ENCODE measurements at places on chromosomes 11 and 22.

GRCh38 chr22:21025266-21025665, 7.1 kb downstream of the SLC7A4 start:
- DNase-seq, result no peak

DNA sequence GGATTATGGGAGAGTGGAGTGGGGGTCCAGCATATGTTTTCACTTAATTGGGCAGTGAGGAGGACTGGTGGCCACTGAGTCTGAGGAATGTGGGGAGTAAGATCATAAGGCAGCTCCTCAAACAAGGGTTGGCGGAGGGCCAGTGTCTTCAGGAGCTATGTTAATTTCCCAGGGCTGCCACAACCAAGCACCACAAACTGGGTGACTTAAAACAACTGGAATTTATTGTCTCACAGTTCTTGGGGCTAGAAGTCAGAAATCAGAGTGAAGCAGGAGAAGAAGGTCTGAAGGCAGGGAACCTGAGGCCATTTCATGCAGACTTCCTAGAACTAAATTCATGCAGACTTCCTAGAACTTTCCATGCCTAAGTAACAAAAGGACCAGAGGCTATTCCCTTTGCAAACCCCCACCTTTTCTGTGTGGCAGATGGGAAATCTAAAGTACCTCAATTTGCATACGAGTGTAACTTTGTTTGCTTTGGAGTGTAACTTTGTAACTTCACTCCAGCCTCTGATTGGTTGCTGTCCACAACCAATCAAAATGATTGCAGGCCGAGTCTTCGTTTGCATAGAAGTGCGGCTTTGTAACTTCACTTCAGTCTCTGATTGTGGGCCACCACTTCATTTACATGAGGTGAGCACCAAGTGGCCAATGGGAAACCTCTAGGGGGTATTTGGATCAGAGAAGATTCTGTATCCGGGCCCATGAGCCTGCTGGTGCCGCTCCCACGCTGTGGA, 50.5 kb upstream of the ZBED5 start:
- no peak for DNase-seq

DNA sequence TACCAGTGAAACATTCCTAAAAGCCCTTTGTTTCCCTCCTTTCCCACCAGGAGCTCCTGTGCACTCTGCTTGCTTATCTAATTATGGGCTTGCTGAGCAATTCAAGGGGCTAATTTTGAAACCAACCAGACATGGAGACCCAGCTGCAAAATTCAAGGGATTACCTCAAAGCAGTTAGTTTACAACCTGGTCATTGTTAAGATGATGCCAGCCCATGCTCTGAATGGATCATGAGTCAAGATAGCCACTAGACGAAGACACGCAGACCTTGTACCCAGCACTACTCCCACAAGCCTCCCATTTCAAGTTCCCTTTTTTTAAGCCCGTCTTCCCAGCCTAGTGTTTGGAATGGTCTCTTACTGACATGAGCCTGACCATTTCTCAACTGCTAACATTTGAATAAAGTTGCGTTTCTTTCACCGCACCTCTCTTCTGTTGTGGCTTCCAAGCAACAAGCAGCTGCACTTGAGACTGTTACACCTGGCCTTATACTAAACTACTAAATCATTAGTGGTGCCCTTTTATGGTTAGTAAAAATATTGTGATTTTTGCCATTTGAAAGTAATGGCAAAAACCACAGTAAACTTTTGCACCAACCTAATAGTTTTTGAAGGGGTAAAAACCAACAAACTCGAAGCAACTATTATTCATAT, 315.3 kb upstream of the LUZP2 start:
- DNase-seq, result no peak

- no peak for DNase-seq
These were observed 165.1 kb downstream of the DBX1 start for GRCh38 chr11:19995145-19995544.

- DNase-seq, result no peak
These were observed 9.2 kb downstream of the RHBDD3 start for GRCh38 chr22:29258407-29259252.

- DNase-seq, result no peak
These were observed 31.6 kb downstream of the NTM start for GRCh38 chr11:131402040-131402439.

- DNase-seq, result no peak
These were observed 23.3 kb downstream of the MICALL1 start for GRCh38 chr22:37929390-37929789.

GRCh38 chr11:58770627-58771457, 39.1 kb upstream of the GLYAT start:
- no peak for DNase-seq

DNA sequence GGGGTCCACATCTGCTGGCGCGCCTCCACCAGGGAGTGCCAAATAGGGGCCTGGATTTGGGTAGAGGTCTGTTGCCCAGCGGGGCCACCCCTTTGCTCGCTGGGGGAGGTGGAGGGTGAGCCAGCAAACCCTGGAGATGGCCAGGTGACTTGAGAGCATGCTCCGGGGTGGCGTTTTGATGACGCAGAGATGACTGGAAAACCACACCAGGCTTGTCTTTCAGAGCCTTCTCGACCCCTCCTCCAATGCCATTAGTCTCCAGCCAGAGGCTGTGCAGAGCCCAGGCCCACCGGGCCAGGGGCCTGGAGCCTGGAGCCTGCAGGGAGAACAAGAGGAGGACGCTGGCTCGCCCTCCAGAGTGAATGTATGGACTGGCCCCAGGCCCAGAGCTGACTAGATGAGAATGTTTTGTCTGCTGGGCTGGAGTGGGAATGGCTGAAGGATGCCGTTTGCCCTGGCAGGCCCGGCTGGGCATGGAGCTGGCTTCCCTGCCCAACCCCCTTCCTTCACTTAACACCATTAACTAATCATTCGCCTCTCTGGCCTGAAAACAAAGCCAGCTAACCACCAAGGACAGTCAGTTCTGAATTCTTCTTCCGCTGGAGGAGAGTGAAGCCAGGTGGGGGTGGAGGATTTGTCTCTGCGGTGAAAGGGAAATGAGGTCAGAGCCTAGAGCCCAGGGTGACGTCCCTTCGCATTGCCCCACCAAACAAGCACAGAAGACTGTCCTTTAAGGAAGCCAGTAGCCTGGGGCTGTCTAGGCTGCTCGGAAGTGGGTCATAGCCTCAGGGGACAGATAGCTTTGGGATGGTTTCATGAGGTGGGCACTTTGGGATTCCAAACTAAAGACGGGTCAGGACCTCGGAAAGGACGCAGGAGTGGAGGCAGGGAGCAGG, 1.6 kb upstream of the MCAM start:
- DNase-seq, result peak; percentile 75

GRCh38 chr11:134945993-134946392, 534.0 kb upstream of the B3GAT1 start:
- no peak for DNase-seq

DNA sequence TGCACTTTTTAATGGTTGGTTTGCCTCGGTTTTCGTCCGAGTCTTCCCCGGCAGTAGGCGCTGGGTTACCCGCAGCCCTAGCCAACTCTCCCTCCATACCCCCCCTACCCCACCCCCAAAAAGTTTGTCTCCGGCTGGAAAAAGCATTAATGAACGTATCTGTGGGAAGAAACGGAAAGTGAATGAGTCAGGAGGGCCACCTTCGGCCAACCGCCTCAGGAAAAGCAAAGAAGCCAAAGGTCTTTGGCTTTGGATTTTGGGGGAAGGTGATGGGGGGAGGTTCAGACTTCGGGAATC, 508 bp upstream of the FLI1 start:
- DNase-seq, result no peak

GRCh38 chr11:45354976-45355705, 69.0 kb upstream of the SYT13 start:
- DNase-seq, result peak; percentile 95

GRCh38 chr11:107713009-107713408, 1.2 kb upstream of the SLN start:
- DNase-seq, result no peak

- peak; percentile 44 for DNase-seq
These were observed 16.8 kb upstream of the TMEM191C start for GRCh38 chr22:21450320-21450831.

DNA sequence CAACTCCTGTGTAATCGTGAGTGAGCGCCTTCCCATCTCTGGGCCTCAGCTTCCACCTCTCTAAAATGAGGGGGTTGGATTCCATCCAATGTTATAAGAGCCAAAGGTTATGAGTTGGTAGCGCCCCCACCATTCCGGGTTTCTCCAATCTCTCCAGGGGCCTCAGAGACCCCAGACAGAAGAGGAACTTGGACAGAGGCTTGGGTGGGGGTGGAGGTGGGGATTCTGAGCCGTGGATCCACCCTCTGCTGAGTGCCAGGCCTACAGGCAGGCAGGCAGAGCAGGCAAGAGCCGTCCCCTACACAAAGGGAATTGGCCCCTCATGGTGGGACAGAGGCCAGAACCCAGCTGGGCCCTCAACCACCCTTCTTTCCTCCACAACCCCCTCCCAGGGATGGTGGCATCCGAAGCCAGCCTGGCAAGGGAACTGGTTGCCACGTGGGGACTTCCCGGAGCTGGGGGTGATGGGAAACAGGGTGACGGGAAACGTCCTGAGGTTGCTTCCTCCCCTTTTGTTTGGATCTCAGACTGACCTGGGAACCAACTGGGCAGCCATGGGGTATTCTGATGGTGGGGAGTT, 31.8 kb downstream of the TXN2 start:
- no peak for DNase-seq

- no peak for DNase-seq
These were observed 42.2 kb downstream of the POLD3 start for GRCh38 chr11:74634537-74634936.

DNA sequence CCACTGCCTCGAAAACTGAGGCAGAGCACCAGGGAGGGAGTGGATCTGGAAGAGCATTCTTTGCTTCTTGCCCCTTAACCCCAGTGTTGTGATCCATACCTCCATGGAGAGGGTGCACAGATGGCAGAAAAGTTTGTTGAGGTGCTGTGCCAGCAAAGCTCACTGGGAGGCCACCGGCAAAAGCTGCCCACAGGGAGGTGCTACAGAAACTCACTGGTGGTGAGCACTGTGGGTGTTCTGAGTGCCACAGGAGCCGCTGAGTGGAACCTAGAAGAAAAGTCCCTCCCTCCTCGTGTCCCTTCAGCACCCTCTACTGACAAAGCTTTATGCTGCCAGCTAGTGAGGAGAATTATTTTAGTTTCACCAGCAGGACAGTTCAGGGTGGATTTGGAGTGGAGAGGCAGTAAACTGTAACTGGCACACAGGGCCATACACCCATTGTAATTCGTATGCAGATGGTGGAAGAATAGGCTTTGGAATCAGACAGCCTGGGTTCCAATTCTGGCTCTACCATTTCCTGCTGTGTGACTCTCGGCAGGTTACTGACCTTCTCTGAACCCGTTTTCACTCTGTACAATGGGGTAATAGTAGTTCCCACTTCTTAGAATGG, 84.6 kb downstream of the SWAP70 start:
- peak; percentile 82 for DNase-seq

DNA sequence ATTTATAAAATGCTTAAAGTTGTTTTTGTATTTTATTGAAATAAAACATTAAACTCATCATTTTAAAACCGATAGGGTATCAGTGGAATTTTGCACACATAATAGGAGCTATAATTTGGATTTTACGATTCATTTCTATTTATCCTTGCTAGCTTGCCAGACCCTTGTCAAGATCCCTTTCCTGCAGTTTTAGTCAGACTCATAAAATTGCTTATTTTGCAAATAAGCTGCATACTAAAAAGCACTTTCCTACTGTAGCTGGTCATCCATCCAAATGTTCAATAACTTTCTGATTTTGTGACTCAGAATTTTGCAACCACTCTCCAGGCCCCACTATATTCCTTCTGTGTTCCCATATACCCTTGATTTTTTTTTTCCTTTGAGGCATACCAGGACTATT, 239.2 kb upstream of the CTSC start:
- DNase-seq, result no peak

All from activated effector memory CD4-positive, alpha-beta T cell treated with anti-CD3 and anti-CD28 coated beads, Interleukin-2, amount 50 U/mL, for 16 hours (primary cell).